Kidney capillary endothelial cell (primary cell): ENCODE measurements at places on chromosomes 12 and 14.

- DNase-seq, result no peak
These were observed 369.7 kb downstream of the ALG10 start for GRCh38 chr12:34391771-34392581.

DNA sequence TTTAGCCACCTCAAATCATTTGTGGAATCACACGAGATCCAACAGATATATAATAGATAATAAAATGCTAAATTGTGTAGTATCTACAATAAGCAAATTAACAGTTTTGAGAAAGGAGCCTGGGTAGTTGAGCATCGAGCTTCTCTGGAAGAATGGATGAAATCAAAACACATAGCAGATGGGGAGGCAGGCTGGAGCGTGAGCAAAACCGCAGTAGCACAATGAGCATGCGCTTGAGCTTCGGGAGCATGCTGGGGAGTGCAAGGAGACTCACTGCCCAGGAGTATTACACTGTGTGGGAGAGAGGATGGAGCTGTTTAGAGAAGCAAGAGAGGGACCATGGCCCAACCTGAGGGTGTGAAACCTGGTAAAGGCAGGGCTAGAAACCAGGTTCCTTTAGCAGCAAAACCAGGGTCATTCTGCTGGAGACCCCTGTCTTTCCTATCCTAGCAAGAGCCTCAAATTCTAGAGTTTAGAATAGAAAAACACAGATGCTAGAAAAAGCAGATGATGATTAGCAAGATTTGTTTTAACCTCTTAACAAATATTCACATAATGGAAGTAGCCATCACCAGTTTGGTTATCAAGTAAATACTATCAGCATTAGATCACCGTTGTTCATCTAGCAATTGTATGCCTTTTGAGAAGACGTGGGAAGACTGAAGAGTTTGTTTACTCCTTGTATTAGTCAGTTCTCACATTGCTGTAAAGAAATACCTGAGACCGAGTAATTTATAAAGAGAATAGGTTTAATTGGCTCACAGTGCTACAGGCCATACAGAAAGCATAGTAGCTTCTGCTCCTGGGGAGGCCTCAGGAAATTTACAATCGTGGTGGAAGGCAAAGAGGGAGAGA, 484.8 kb downstream of the EGLN3 start:
- no peak for DNase-seq

DNA sequence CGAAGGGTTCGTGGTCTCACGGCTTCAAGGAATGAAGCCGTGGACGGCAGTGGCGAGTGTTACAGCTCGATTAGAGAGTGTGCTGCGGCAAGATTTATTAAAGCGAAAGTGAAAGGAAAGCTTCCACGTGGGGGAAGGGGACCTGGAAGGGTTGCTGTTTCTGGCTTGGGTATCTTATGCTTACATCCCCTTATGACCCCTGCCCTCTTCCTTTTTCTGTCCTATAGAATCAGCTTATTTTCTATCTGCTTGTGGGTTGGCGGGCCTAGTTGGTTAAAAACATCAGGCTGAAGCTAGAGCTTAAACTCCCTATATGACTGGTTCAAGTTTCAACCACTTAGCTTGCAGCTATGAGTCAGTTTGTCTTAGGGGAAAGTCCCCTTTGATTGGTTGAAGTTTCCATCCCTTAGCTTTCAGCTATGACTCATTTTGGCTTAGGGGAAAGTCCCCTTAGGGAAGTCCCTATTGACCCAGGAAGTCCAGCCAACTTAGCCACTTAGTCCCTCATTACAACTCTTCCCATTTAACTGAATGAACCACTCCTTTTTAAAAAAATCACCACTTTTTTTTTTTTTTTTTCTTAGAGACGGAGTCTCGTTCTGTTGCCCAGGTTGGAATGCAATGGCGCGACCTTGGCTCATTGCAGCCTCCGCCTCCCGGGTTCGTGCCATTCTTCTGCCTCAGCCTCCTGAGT, 1494.7 kb upstream of the TMEM132C start:
- no peak for DNase-seq

DNA sequence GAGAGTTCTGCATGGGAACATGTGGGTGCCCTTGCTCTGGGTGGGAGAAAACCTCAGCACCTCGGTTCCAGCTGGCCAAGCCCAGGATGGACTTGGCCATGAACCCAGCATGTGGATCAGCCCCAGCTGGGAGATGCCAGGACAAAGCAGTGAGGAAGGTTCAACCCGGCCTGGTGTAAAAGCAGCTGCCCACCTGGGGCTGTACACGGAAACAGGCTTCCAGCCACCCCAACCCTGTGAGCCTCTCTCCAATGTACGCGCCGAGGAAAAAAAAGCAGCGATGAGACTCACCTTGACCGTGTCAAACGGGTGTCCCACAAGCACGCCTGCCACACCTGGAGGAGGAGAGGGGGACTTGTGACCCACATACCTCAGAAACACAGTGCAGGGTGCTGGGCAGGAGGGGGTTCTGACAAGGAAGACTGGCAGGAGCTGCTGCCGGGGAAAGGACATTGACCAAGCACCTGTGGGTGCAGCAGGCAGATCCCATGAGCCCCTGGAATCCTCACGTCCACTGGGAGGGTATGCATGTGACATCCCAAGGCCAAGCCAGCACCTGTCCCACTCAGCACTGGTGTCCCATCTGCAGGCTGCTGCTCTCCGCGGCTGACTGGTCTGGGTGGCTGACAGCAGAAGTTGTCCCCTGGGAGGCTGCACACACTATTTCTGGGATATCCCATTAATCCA, 7.5 kb downstream of the SLC25A29 start:
- DNase-seq, result no peak

DNA sequence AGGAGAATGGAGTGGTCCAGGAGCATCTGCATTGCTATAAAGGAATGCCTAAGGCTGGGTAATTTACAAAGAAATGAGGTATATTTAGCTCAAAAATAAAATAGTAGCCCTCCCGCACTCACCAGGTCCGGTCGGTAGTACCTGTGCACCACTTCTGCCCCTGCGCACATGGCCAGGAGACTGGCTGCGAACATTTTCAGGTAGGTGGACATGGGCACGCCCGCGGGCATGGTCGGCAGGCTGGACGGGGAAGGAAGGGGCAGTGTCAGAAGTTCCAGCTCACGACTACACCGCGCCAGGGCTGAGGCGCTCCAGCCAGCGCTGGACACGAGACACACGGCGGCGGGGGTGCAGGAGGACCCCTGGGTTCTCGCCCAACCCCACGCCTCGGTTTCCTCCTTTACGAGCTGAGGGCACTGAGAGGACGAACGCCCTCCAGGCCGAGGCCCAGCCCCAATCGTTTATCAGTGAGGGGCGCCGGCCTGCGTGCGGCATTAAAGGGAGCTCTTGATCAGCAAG, 9.1 kb upstream of the TDG start:
- no peak for DNase-seq

DNA sequence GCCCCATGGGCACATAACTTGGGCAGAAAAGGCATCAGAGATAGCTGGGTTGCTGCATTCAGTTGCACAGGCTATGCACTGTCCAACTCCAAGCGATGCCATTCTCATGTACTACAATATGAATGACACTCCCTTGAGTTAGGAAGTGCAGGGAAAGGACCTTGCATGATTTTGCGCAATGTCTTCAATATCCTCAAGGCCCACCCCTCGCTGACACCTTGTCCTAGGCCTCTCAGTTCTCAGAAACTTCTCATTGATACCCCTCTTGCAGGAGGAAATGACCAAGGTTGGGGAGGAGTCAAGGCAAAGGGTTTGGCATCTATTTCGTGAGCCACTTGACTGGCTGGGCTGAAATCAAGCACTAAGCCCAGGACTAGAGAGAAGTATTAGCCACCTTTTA, 70.4 kb downstream of the ARL6IP4 start:
- no peak for DNase-seq

DNA sequence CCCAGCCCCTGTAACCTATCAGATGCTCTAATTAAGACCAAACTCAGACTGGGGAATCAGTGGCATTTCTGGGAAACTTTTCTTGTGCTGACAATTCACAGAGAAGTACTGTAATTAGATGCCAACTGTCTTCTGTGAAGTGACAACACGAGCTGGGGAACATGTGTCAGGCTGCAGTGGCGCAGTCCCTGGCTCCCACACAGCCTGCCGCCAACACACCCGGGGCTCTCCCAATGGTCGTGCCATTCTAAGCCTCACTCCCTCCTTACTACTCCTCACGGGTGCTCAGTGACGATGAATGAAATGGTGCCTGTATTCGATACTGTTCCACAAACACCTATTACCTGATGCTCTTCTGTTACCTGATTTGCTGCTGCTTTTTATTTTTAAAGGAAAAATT, 18.6 kb downstream of the GARIN2 start:
- no peak for DNase-seq

GRCh38 chr12:76189851-76190250, 105.4 kb upstream of the NAP1L1 start:
- no peak for DNase-seq

DNA sequence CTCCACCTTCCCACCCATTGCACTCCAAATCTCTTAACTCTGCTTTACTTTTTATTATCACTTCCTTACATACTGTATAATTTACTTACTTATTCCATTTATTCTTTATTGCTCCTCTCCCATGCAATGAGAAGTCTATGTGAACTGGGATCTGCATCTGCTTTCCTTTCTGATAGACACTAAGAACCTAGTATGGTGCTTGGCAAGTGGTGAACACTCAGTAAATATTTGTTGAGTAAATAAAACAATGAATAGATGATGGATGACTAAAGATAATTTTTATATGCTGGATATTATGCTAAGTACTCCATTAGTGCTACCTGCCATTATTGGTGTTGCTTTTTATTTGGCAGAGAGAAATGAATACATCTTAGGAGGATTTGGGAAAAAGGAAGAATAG, 151.0 kb downstream of the TPH2 start:
- DNase-seq, result no peak

DNA sequence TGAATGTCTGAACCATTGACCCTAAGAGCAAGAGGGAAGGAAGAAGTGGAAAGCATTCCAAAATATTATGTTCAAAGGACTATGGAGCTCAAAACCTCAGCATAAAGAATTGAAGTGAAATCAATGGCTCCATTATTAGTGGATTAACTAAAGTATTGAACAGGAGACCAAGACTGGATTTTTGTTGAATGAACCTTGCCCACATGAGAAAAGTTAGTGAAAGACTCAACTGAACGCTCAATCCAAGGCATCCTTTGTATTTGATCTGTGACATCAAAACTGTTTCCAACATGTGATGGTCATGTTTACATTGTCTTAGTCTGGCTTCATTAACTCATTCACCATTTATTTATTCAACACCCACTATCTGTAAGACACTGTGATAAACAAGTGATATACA, 161.0 kb downstream of the CNTN1 start:
- no peak for DNase-seq

- no peak for DNase-seq
These were observed 61.0 kb upstream of the PTHLH start for GRCh38 chr12:28033538-28033915.

DNA sequence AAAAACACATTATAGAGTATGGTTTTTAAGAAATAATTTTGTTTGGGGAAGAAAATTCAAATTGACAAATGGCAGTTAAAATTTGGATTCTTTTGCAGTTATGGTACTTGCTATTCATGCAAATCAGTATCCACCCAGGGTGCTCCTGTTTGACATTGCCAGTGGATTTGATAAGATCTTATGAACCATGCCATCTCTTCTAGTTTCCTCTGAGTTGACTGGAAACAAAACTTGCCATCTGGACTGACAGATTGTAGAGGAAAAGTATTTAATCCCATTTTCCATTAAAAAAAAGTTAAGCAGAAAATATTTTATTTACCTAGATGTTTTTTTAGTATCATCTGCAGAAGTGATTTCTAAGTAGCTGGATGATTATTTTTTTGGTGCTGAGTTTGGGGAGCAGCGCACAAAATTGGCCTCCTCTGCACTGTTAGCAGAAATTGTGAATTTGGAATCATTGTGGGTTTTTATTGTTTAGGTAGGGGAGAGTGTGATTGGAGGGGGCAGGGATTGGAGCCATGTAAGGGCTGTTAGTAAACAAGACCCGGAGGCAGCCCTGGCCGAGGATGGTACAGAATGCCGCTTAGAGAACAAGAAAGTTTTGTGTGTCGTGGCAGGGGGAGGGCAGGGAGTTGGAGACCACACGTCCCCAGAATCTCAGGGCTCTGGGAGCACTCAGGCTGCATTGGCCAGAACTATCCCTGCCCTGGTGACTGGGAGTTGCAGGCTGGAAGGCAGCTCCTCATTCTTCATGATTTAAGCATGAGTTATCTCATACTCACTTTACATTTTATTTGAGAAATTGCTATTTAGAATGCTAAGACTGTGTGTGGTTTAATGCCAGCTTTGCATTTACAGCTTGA, 56.6 kb downstream of the WDR20 start:
- DNase-seq, result no peak

GRCh38 chr12:31021181-31021580, 52.5 kb upstream of the DDX11 start:
- DNase-seq, result no peak

DNA sequence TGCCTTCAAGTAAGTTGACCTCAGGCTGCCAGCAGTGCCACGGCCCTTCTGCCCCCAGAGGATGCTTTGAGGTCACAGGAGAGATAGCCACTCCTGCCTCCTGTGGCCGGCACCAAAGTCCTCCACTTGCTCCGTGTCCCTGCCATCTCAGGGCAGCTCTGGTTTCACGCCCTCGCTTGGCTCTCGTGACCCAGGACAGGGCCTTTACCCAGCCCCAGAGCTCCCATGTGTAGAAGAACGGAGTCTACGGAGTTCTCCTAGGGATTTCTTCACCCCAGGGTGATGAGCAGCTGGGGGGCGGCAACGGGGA, 178.1 kb downstream of the ADGRD1 start:
- DNase-seq, result no peak

GRCh38 chr12:15256761-15257160, 35.5 kb upstream of the RERG start:
- no peak for DNase-seq

DNA sequence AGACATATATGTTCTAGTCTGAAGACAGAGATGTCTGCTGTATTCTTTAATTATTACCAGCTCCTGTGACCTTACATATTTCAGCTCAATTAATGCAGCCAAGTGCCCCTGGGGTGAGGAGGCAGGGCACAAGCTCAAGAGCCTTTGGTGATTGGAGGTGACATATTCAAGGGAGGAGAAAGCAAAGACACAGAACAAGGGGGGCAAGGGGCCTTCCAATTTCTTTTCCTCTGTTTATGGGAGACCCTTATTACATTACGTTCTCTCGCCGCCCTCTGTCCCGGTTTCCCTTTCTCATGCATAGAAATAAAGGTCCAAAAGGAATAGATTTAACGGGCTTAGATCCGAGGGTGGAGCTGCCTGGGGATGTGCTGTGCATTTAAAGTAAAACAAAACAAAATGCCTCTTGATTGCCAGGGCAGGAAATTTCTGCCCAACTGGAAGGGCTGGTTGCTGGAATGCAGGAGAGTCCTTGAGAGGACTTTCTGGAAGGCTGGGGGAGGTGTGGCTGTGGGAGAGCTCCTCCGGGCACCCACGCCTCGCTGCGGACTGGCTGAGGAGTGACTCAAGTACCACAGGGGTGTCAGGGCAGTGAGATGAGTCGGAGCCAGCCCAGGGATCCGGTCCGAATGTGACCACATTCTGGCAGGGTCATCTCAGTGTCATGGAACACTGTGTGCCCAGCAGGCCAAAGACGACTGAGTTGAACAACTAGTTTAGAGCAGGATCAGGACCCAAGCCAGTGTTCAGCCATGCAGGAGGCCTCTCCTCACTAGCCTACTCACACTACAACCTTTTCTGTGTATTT, 32.1 kb upstream of the GSG1 start:
- DNase-seq, result no peak

- no peak for DNase-seq
These were observed 36.4 kb upstream of the ATXN2 start for GRCh38 chr12:111635524-111635923.
